Stimulated activated CD8-positive, alpha-beta memory T cell treated with anti-CD3 and anti-CD28 coated beads, Interleukin-7, amount 100 ng/mL, for 4 hours (primary cell): ENCODE measurements at places on chromosomes 16 and 17.

DNA sequence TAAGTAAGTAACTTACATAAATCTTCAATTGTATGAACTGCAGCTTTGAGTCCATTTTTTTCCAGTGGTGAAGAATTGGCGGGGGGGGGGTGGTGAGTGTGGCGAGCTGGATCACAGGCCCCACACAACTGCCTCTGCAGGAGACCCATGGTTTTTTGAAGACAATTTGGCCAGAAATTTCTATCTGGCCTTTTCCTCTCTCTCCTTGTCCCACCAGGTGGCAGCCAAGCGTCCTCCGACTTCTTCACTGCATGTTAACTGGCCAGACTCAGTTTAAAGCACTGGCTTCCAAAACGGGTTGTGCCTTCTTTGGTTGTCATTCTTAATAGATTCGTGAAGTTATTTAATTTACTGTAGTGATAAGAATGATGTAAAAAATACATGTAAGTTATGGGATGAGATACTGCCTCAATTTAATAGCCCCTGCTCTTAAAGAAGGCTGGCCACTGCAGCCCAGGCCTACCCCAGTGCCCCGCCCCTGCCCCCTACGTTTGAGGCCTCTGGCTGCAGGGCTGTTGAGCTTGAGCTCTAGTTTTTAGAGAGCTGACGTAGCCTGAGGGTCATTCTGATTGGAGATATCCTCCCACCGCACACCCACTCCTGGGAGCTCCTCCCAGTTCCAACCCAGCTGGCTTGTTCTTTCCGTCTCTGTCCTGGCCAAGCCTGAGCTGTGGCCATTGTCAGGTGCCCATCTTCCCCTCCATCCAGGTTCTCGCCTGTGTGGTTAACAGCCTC, 36.4 kb downstream of the AKAP1 start:
- no peak for DNase-seq

- peak; percentile 48 for DNase-seq
Observed at GRCh38 chr17:48878920-48879898, 13.4 kb upstream of the ATP5MC1 start.

DNA sequence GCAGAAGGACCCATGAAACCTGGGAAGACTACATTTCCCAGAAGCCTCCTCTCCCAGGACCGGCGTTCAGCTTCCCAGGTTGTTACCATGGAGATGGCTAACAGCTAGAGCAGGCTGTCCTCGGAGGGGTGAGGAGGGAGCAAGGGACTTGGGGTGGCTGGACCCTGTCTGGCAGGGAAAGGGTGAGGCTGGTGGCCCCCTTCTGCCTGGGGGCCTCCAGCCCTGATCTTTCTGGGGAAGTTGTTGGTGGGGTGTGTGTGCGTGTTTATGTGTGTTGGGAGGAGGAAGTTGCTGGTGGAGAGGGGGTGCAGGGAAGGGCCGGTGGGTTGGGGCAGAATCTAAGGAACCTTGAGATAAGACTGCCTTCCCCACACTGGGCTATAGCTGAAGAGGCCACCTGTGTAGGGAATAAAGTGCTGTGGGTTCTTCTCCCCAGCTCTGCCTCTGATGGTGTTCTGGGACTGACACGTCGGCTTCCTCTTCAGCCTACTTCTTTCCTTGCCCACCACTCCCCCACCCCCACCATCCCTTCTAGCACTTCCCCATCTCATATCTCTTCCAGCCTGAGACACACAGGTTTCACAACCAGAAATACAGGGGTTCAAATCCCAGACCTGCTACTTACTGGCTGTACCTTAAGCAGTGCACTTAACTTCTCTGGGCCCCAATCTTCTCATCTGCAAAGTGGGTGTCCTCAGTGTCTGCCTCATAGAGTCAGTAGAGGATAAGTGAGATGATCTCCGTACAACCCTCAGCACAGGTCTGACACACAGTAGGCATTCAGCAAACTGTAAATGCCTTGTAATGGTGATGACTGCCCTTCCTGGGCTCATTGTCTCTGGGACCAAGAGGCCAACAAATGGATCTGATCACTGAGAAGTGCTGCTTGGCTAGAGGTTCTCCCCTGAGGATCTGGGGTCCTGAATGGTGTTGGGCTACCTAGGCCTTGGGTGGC, at the start of gene DRC7:
TSS of gene DRC7 (plus strand) at position 82 of the 955 bp plus-strand sequence. CDS start 3,144 bp downstream, outside the sequence.
- DNase-seq, result no peak

- DNase-seq, result peak; percentile 47
Observed at GRCh38 chr16:27154705-27155521, 48.4 kb upstream of the KDM8 start.

GRCh38 chr17:64780096-64781013, 118.2 kb upstream of the SMURF2 start:
- peak; percentile 43 for DNase-seq

DNA sequence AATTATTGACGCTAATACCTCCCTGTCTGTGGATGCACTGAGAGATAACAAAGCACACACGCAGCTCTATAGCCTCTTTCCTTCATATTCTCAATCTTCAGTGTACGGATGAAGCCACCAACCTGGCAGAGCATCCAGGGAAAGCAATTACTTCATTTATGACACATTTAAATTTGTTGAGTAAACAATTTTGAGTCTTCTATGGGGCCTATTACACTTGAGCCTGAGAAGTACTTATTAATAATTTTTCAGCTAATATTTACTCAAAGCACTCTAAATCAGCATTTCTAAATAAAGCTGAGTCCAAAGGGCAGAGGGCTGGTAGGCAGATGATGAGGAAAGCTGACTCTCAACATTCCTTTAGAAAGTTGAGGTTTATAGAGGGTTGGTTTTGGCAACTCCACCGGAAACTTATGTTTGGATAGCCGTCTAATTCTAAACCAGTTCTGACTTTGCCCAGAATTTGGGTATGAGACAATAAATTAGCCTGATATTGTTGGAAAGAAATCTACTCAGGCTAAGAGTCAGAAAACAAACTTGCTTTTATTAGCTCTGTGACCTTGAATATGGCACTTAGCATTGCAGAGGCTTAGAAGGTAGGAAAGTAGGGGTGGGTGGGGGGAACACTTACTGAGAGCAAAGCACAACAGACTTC, 643.5 kb downstream of the CDH11 start:
- DNase-seq, result no peak

DNA sequence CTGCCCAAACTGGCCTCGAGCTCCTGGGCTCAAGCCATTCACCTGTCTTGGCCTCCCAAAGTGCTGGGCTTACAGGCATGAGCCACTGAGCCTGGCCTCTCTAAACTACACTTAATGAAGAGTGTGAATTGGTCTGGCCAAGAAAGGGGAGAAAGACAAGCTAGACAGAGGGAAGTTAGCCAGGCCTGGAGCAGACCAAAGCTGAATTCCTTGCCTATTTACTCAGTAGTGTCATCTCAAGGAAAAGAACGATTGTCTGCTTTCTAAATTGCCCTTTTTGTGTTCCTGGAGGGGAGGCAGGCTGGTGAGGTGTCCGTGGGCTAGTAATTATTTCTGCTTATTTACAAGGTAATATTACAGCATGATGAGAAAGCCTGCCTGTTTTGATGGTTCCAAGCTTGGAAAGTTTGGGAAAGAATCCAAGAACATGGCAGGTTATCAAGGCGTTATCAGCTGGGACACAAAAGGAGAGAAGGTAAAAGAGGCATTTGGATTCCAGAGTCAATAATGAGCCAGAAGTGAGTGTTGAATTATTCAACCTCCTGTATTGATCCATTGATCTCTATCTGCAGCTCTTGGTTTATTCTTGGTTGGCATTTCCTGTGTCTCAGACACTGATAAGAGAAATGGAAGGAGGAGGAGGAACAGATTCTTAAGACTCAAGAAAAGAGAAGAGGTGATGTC, 6.3 kb upstream of the CBFB start:
- DNase-seq, result no peak

GRCh38 chr17:65523411-65523810, 38.0 kb downstream of the AXIN2 start:
- DNase-seq, result no peak

GRCh38 chr17:79294459-79295071, 219.9 kb downstream of the ENGASE start:
- DNase-seq, result peak; percentile 12

- no peak for DNase-seq
Observed at GRCh38 chr17:27912964-27913363, 19.8 kb upstream of the LYRM9 start.

- DNase-seq, result no peak
Observed at GRCh38 chr16:82043680-82044584, 8.9 kb downstream of the HSD17B2 start.

GRCh38 chr17:76547183-76547641, 7.4 kb downstream of the PRCD start:
- DNase-seq, result peak; percentile 41

DNA sequence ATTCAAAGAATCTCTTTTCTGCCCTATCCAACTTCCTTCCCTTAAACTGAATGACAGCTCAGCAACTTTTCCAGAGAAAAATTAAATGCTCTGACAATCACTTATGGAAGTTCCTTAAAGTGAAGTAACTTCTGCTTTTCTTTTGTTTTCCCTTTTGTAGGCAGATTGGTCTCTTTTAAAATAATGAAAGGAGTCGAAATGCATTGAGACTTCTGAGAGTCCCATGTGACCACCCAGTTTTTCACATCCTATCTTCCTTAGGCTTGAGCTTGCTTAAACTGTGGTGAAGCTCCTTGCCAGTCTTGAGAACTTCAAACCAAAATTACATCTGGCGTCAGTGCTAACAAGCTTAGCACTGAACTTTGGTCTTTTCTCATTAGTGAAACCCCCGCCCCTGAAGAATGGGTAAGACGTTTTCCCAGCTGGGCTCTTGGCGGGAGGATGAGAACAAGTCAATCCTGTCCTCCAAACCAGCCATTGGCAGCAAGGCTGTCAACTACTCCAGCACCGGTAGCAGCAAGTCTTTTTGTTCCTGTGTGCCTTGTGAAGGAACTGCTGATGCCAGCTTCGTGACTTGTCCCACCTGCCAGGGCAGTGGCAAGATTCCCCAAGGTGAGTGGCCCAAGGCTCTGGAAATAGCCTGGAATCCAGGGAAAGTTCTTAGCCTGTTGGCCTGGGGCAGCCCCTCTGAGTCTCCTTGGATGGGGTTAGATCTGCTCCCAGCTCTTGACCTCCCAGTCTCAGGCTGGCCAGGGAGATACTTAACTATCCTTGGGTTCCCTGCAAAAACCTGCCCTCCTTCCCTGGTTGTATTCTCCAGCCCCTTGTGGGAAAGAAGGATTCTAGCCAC, 1.2 kb downstream of the TMEM106A start:
- no peak for DNase-seq

DNA sequence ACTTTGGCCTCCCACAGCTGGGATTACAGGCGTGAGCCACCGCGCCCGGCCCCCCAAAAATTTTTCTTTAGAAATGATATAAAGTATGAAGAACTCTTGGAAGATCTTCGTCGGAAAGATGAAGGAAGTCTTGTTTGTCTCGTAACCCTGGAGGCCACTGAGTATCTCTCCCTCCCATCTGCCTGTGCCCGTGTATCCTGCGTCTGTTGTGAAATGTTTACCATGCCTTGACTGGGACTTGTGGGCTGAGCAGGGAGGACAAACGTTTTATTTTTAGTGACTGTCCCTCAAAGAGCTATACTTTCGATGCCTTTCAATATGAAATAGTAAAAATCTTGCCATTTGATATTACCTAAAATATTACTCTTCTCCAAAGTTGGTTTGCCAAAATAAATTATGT, 121.2 kb downstream of the RPTOR start:
- no peak for DNase-seq

DNA sequence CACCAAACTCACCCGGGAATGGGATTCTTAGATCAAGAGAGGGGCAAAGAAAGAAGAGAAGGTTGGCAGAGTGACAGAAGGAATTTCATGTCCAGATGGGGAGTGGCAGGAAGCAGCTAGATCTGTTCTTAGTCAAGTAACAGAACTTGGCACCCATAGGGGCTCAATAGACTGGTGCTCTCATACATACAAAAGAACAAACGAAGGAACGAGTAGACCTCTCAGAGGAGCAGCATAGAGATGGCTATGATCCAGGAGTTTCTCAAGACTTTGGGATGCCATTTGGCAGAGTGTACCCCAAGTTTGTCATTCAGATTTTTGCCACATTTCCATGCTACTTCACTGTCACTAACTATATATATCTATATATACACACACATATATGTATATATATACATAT, 47.9 kb downstream of the GINS3 start:
- DNase-seq, result no peak

- DNase-seq, result no peak
Observed at GRCh38 chr16:24673155-24673554, 56.3 kb upstream of the TNRC6A start.

- no peak for DNase-seq
Observed at GRCh38 chr17:63434951-63435571, 11.0 kb downstream of the CYB561 start.

DNA sequence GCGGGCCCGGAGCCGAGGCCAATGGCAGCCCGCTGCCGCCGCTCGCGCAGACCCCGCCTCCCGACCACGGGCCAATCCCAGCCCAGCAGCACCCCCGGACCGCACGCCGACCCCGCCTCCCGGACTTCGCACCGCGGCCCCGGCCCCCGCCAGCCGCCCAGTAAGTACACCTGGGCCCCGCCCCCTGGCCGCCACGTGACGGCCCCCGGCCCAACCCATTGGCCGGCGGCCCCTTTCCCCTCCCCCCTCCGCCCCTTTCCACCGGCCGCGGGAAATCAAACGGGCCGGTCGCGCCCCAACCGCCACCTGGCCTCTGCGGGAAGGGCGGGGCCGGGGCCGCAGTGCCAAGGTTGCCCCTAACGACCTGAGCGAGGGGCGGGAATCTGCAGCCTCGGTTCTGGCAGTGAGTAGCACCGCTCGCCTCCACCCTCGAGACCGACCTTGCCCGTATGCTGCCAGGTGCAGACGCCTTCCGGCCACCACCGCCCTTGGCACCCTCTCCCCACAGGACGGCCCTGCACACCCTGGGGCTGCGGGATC, at the start of gene YBX2:
TSS of gene YBX2 (minus strand) at position 26 of the 540 bp plus-strand sequence. CDS start 139 bp downstream, outside the sequence.
- peak; percentile 76 for DNase-seq

DNA sequence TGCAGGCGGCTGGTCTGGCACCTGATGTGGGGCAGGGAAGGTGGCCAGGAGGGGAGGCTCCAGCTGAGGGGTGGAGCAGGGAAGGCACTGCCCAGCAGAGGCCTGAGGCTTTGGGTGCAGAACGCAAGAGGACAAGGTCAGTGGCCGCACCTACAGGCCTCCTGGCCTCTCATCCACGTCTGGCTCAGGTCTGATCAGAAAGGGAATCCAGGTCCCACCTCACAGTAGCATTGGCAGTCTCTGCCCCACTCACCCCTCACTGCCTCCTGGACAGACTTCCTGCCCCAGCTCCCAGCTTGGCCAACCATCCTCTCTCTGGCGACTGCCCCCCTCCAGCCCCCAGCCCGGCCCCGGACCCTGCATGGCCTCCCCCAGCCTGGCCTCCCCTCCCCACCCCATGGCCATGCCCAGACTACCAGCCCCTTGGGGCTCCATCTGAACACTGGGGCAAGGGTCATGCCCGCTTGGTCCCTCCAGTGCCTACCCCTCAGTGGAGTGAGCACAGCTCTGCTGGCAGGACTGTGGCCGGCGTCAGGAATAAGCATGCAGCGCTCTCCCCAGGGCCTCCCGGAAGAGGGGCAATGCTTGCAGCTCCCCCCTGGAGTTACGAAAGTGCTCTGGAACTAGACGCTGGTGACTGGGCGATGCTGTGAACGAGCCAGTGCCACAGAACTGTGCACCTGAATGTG, 4.6 kb downstream of the UTS2R start:
- no peak for DNase-seq
